ENCODE measurements at places on chromosomes 7 and 10. TPM values are rescaled to one million over a fixed set of nuclear protein-coding genes. Genes with fewer than 3 reads are reported as not detected.

DNA sequence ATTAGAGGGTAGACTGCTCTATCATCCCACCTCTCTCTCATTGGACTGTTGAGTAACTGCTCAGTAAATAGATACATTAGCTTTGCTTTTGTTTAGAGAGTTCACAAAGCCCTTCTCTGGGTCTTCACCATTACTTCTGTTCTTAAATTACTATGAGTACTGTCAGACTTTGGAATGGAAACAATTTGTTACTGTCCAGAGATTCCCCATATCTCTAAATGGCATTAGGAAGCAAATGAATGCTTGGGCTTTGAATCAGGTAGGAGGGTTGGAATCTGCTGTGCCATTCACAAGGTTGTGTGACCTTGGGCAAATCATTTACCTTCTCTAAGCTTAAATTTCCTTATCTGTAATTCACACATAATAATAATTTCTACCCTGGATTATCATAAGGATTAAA is 541.0 kb upstream of the FZD8 start:
- DNase-seq = no peak

Gene CYP2W1
- total RNA-seq = not detected

DNA sequence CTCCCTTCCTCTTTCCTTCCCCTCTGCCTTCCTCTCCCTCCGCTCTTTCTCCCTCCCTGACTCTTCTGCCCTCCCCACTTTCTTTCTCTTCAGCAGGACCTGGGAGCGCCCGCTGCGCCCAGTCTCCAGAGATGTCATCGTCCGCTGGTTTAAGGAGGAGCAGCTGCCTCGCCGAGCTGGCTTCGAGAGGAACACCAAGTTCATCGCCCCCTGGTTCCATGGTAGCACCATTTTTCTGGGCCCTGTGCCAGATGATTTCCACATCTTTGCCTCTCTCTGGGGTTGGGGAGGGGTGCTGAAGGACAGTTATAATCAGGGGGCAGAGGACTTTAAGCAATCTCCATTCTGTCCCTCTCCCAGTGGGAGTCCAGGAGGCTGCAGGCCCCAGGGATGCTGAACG is 71.6 kb downstream of the SH2D4B start:
- no peak for DNase-seq

Gene CTNNA3
- total RNA-seq = not detected

Gene CALCR
- not detected for total RNA-seq

Data from endothelial cell of umbilical vein (primary cell).